ENCODE measurements at places on chromosomes 1 and 21.

DNA sequence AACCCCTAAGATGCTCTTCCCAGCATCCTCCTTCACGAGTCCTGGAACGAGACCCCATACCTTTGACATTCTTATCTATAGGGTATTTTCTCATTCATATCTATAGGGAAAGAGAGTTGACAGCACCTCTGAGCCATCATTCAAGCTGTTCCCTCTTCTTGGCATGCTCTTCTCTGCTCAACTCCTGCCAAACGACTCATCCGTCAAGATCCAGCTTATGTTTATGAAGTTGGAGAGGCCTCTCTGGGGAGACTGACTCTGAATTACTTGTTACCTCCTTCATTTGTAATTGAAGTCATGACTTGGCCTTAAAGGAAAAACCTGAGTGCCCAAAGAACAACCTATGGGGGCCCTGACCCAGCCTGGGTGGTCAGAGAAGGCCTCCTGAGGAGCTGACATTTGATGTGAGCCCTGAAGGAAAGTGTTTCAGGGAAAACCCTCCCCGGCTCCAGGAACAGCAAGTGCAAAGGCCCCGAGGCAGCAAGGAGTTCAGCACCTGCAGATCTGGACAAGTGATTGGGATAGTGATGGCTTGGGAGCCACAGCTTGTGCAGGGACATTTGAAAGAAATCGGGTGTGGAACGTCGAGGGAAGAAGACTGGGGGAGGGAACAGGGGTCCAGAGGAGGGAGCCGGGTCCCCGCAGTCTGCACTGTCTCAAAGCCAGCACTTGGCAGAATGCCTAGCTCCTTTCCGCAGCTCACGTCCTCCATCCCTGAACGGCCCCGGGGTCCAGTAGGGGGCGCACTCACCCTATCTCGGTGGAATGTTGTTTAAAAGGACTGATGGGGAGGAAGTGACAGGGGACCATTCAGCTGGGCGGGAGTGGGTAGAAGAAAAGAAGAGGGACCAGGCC lies 14.0 kb upstream of the CDA start:
- DNase-seq = peak; percentile 75

- peak; percentile 24 for DNase-seq
Observed at GRCh38 chr1:64004451-64005025, 198.9 kb upstream of the UBE2U start.

DNA sequence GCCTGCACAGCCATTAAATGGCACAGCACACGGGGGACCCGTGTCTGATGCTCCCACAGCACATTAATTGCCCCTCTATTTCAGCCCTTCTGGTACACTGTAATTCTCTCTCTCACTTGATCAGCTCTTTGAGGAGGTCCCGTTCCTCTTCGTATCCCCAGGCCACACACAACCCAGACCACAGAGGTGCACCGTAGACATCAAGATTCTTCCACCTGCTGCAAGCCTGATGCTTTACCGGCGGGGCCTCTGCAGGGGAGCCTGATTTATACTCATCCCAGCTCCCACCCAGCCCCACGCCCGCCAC lies 759 bp downstream of the SMYD3 start:
- DNase-seq = no peak

DNA sequence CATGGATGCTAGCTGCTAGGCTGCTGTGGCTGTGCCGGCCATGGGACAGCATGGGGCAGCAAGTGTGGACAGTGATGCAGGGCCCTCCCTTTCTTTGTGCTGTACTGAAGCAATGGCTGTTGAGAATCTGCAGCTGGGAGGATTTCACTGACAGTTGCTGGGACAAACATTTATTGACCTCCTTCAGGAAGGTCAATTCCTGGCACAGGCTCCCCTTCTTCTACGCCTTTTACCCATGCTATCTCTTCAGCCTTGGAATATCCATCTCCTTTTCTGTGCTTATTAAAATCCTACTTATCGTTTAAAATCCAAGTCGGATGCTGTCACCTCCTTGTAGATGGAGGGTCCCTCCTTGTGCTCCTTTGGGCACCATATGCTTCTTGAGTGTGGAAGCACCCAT lies 213.1 kb upstream of the USP24 start:
- no peak for DNase-seq

GRCh38 chr1:155183775-155184221 lies 10.1 kb downstream of the TRIM46 start:
- DNase-seq = no peak

- DNase-seq = no peak
Observed at GRCh38 chr1:173507847-173508209, 30.7 kb downstream of the PRDX6 start.

DNA sequence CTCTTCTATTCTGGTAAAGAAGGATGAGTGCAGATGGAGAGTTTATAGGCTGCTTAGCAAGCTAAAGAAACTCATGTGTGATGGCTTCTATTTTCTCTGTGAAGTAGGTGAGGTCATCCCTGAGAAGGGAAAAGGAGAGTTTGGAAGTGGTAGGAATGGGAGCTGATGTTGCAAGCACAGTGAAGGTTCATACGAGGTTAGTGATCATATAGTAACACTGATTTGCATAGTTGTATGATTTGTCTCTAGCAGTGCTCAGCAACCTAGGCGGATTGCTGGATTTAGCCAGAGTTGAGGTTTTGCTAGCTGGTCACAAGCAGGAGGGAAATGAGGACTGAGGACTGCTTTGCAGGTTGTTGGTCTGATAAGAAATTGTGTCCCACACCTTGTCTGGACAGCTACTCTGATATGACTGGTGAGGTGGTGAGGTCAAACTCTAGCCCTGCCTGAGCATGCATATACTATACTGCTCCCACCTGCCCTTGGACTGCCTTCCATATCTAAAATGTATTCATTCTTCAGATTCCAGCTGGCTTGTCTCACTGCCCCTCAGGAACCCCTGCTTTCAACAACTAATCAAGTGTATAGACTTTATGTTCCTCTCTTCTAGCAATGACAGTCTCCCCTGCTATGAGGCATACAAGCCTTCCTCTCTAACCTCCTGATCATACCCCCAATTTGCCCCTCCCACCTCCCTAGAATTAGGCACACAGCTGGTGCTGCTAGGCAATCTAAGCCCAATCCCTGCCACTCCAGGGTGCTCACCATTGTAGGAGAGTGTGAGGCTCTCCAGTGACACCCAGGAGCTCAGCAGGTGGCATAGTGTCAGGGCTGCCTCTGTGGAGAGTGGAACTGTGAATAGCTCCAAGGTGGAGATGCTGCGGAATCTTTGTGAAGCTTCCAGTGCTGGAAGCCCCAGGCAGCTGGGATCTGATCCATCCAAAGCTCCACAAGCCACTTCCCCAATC lies 18.5 kb downstream of the LRRC41 start:
- no peak for DNase-seq

- no peak for DNase-seq
Observed at GRCh38 chr1:175402336-175402735, 209.8 kb upstream of the KIAA0040 start.

DNA sequence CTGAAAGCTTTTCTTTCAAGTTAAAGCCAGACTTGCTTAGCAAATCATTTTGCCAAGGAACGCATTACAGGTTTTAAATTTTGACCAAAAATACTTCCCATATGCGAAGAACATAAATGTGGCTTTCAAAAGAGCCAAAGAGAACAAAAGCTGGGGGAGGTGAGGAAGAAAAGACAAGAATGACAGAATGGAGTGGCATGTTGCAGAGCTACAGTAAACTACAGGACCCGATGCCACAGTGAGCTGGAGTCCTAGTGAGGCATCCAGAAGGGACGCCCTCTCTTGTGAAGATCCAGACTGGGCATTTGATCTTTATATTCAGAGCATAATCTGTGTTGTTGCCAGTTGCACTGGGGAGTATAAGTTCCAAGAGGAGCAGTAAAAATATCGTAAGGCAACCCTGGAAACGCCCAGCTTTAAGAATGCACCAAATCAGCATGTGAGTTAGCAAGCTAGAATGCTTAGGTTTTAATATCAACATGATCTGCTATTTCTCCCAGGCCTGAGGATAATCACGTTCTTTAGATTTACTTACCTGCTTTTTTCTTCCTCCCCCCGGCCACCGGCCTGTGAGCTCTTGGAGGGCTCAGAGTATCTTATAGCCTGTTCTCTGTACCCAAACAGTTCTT lies 48.4 kb upstream of the HOOK1 start:
- no peak for DNase-seq

GRCh38 chr1:6392809-6393399 lies 663 bp downstream of the ACOT7 start:
- DNase-seq = no peak

- peak; percentile 8 for DNase-seq
Observed at GRCh38 chr21:25496825-25497482, 110.3 kb downstream of the MRPL39 start.

GRCh38 chr1:202144402-202145067 lies at the start of gene ARL8A:
Gene ARL8A, minus strand, starts transcription at chr1:202144737. Its CDS starts 165 bp downstream, at chr1:202144572.
- DNase-seq = peak; percentile 25

GRCh38 chr1:66397192-66397591 lies 136.8 kb upstream of the SGIP1 start:
- DNase-seq = no peak

DNA sequence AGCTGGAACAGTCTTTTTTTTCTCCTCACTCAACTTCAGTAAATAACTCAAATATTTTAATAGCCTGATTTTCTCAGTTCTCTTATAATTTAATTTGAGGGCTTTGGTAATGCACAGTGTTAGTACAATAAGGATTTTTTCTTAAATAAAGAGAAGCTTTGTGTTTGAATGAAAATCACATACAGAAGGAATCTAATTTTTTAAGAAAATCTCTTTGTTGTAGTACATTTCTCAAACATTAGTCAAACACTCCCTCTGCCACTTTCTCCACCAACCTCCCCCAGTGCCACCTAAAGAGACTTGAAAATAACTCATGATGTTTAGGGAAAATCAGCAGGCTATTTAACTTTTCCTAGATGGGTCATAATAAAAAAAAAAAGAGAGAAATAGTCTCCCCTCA lies 42.3 kb upstream of the ACP6 start:
- DNase-seq = no peak

- DNase-seq = peak; percentile 59
Observed at GRCh38 chr21:14737922-14738321, 191.8 kb upstream of the SAMSN1 start.

DNA sequence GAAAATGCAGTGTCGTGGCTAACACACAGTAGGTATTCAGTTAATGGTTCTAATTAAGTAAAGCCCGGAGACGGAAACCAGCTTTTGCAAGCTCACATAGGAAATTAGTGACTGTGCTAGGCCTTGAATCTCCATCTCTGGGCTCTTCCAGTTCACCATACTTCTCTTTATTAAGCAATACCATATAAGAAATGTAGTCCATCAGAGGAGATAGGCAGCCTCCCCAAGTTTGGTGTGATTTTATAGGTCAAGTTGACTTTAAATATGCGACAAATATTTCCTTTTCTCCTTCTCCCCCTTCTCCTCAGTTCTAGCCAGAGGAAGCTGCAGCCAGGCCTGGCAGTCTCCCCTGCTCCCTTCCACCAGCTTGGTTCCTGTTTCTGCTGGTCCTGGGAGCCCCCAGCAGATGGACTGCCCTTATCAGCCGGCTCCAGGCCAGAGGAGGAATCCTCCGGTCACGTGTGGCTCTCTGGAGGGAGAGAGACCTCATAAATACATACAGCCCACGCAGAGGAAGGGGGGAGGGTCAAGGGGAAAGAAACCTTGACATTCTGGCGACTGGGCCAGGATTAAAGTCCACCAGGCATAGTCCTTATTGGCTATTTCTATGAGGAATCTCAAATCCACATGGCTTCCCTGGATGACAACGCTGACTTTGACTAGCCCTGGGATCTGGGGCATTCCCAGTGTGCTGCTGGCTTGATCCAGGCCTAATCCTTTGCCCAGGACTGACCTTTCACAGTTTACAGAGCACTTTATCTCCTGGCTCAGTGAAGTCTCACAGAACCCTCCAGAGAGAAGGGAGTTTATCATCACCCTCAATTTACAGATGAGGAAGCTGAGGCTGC lies 115.1 kb upstream of the JUN start:
- DNase-seq = no peak

- DNase-seq = no peak
Observed at GRCh38 chr1:59568158-59568935, 246.4 kb upstream of the HOOK1 start.

DNA sequence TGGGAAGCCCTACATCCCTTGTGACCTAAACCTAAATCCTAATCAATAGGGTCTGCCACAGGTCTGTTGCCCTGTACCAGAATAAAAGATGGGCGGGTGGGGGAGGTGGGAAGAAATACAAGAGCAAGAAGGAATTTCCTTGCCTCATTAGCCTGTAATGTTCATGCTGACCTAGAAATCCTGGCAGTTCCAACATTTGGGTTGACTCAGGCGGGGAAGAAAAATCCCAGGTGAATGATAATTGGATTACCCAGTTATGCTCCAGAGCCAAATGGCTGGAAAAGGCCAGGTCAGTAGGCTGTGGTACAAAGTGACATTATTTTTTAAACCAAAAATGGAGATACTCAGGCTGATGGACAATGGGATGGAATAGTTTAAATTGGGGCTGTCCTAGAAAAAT lies 27.3 kb upstream of the A3GALT2 start:
- peak; percentile 44 for DNase-seq

GRCh38 chr1:214510477-214510876 lies 40.9 kb downstream of the PTPN14 start:
- no peak for DNase-seq

DNA sequence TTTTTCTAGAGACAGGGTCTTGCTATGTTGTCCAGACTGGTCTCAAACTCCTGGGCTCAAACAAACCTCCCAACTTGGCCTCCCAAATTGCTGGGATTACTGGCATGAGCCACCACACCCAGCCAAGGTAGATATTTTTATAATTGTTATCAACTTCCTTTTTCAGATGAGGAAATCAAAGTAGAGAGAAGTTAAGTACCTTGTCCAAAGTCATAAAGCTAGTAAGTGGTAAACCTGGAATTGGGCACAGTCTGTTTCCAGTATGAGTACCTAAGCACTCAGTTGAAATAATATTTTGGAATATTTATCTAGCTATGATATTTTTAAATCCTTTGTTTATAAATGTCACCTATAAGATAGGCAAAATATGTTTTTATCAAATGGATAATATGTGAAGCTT lies 22.3 kb upstream of the PLEKHO1 start:
- DNase-seq = no peak

DNA sequence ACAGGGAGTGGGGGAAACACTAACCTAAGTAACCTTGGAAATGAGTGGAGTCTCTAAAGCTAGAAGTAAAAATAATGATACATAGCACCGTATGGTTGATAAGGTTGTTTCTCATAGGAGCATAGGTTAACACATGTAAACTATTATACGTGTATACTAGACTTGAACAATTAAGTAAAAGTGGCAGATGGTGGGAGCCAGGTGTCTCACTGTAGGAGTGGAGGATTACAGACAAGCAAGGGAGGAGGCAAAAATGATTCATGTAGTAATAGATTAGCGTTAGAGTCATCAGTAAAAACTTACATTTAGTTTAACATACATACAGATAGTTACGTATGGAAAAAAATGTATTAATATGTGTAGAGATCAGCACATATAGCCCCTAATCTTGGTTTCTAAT lies 138.4 kb upstream of the DSCAM start:
- DNase-seq = no peak

- no peak for DNase-seq
Observed at GRCh38 chr1:157025385-157025784, 20.2 kb downstream of the ARHGEF11 start.

GRCh38 chr1:201062511-201063091 lies 39.1 kb upstream of the KIF21B start:
- no peak for DNase-seq

- DNase-seq = no peak
Observed at GRCh38 chr1:84735483-84735882, 45.2 kb upstream of the SSX2IP start.

- peak; percentile 37 for DNase-seq
Observed at GRCh38 chr1:46302641-46303037, 777 bp downstream of the LRRC41 start.

Data from astrocyte of the spinal cord (primary cell).